ENCODE measurements at places on chromosomes 1 and 21.

- DNase-seq = no peak
Observed at GRCh38 chr1:207388721-207389120, 65.4 kb upstream of the CR2 start.

DNA sequence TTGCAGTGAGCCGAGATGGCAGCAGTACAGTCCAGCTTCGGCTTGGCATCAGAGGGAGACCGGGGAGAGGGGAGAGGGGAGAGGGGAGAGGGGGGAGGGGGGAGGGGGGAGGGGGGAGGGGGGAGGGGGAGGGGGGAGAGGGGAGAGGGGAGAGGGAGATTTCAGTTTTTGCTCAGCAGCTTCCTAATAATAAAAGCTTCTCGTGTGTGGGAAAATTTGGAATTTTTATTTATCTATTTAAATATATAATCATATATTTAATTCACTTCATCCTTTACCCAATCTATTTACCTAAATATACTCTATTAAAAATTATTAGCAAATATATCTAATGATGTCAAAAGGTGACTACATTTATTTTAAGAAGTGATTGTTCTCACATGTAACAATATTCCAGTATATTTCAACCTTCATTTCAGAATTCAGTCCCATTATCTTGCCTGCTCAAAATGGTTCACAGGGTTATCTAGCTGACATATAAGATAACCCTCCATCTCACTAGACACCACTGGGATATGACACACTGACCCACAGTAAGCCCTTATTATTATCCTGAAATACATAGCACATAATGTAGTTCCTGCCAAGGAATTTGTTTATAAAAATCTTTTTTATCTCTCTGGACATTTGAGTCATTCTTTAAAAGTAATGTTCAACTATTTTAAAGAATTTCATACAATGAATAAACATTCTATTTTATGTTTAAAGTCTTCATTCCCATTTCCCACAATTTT lies 105.9 kb downstream of the GPATCH2 start:
- DNase-seq = no peak

- no peak for DNase-seq
Observed at GRCh38 chr1:227312361-227313025, 5.8 kb downstream of the CDC42BPA start.

DNA sequence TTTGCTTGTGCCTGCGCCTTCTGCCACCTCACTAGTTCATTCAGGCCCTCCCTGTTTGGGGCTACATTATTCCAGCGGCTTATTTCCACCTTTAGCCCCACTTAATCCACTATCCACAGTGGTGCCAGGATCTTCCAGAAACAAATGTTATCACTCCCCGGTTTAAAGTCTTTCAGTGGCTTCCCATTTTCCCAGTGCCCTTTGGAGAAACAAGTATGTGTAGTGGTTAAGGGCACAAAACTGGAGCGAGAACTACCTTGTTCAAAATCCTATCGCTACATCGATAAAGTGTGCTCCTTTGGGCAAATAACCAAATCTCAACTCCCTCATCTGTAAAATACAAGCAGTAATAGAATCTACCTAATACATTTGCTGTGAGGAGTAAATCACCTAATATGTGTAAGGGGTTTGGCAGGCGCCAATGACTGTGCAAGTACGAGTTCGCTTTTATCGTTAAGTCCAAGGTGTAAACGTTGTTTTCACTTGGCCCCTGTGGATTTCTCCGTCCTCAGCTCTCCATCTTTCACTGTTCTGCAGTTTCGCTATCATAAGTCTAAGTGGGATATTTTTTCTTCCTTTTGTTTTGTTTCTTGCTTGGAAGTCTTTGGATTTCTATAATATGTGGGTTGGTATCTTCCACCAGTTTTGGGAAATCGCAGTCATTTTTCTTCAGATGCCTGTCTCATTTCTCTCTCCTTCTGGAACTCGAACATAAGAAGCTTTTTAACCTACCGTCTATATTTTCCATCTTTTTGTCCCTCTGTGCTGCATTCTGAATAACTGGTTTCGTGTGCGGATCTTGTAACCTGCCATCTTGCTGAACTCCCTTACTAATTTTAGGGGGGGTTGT lies 844 bp upstream of the MEAF6 start:
- no peak for DNase-seq

GRCh38 chr1:190001187-190001586 lies 476.5 kb downstream of the BRINP3 start:
- DNase-seq = no peak
